ENCODE measurements at places on chromosomes 11 and 22.

GRCh38 chr11:131274233-131274632, 96.2 kb upstream of the NTM start:
- no peak for DNase-seq

DNA sequence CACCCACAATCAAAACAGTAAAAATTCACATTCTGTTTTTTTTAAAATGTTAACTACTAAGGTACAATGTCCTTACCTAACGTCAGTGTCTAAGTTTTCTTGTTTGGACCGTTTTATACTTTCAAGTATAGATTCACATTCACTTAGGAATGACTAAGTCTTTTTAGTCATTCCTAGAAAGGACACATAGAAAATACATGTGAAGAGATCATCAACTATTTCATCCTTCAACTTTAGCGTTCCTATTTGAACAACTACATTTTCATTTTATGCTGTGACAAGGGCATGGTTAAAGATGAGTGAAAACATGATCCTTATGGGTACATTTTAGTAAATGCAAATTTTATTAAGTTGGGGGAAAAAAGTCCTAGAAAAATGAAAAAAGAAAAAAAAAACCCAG, 62.8 kb downstream of the DDX10 start:
- DNase-seq, result no peak

DNA sequence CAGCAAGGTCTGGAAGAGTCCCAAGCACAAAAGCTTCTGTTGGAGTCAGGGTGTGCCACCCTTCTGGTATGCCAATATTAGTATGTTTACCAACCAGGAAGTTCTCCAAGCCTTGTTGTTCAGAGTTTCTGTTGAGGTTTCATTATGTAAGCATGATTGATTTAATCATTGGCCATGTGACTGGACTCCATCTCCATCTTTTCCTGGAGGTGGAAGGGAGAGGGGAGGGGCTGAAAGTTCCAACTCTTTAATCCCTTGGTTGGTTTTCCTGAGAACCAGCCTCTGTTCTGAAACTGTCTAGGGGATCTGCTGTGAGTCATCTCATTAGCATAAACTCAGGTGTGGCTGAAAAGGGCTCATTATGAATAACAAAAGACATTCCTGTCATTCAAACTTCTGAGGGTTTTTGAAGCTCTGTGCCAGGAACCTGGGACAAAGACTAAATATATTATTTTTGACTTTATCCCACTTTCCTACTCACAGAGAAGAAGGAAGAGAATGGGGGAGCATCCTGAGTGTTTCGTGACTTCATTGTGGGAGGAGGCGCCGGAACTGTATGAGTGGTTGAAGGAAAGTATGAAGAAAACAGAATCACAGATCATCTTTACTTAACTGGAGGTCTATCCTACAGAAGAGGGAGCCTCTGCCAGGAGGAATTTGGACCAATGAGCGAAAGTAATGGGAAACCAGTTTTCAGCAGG, 138.2 kb downstream of the NECTIN1 start:
- no peak for DNase-seq

- no peak for DNase-seq
These were observed 334.0 kb downstream of the KCNA4 start for GRCh38 chr11:29682856-29683255.

- no peak for DNase-seq
These were observed at the start of gene OSM for GRCh38 chr22:30266445-30267381. Gene OSM, minus strand, starts transcription at chr22:30266851. Its CDS starts 52 bp downstream, at chr22:30266799.

GRCh38 chr22:29481265-29482000, 1.4 kb downstream of the NEFH start:
- no peak for DNase-seq

DNA sequence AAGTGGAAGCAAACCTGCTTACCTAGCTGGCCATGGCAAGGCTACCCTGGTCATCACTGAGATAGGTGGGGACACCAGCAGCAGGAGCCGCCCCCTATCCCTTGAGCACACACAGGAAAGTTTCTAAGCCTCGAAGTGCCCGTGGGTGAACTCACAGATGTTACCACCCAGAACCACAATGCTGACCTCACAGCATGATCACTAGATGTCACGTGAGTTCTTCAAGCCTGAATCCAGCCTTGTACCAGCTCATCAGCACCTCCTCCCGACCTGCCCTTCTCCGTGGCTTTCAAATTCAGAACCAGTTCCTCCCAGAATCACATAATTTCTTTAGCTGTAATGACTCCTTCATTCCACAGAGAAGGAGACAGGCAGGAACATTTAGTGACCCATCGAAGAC, 24.7 kb upstream of the TIMP3 start:
- DNase-seq, result no peak

DNA sequence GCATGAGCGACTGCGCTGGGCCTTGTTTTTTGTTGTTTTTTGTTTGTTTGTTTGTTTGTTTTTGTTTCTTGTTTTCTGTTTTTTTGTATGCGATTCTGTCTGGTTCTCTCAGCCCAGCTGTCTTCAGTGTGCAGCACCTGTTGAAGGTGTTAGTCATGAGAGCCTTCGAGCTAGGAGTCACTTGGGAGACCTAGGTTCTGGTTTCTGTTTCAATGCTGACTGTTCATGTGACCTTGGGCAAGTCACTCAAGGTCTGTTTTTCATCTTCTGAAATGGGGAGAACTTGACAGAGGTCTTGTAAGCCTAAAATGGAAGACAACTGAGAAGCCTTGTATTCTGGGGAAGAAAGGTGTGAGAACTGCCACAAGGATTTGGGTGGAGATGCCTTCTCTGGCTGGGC, 1.8 kb downstream of the DCPS start:
- DNase-seq, result no peak

DNA sequence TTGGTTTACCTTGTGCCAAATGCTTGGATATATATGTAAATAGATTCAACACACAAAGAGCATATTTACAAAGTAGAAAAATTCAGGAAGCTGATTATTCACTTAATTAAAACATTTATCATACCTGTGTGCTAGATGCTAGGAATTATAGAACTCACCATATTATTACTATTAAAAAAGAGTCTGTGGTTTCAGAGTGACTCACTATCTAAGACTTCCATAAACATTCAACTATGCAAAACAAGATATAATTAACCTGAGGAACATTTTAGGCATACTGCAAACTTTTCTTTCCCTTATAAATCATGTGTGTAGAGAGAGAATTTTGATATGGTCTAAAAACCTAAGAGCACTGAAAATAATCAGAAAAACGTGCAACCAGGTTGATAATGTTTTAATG, 27.3 kb downstream of the CTSC start:
- DNase-seq, result no peak

DNA sequence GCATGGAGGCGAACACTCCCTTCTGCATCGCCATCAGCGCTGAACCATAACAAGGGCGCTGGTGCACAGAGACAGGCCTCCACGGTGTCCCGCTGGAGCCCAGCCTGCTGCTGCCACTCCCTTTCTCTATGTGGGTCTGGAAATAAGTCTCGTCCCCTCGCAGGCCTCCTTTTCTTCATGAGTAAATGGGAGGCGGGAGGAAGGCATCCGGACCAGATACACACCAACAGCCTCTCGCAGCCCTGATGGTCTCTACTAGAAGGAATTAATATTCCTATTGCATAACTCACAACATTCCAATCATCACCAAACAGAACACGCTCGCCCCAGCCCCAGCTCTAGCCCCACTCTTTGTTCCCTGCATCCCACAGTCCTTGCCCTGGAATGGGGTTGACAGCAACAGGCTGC, 14.9 kb downstream of the RASD2 start:
- no peak for DNase-seq

GRCh38 chr11:75323609-75324008, 27.9 kb downstream of the ARRB1 start:
- DNase-seq, result no peak

DNA sequence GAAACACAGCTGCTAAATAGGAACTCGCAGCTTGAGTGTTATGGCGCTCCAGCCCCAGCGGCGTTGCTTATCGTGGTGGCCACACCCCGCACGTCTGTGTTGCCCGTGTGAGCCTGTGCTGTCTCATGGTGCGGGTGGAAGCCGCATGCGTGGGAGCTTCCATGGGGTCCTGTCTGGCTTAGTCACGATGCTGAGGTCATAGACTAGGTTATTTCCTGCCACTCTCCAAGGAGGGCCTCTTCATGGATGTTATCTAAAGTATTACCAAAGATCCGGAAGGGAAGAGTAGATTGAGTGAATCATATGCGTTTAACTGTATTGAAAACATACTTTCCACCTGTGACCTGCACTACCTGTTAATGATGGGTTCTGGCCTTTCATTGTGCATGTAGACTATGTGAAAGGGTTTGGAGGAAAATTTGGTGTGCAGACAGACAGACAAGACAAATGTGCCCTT, 21.7 kb downstream of the CTTN start:
- no peak for DNase-seq

GRCh38 chr11:37078521-37078920, 480.5 kb upstream of the RAG2 start:
- DNase-seq, result no peak

DNA sequence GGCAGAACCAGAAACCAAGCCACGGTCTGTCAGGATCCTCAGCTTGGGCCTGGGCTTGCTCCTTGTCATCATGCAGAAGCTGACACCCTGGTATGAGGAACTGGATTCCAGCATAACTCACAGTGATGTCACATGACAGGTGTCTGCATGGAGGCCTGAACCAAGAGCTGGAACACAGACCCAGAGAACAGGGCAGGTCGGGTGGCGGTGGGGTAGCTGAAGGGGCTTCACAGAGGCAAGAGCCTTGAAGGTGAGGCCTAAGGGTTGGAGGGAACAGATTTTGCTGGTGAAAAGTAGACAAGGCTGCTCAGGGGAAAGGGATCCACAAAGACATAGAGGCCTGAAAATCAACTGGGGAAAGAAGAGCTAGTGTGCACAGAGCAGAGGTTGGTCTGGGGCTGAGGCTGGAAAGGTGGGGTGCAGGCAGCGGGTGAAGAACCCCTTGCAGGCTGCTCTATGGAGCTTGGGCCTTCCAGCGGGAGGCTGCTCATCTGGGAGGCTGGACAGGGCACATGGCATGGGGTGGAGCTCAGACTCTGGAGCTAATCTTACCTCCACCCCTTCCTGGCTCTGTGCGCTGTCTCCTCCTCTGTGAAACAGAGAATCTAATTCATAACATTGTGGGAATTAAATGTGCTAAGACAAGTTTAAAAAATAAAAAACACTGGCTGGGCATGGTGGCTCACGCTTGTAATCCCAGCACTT, 18.4 kb upstream of the RPS3 start:
- no peak for DNase-seq

DNA sequence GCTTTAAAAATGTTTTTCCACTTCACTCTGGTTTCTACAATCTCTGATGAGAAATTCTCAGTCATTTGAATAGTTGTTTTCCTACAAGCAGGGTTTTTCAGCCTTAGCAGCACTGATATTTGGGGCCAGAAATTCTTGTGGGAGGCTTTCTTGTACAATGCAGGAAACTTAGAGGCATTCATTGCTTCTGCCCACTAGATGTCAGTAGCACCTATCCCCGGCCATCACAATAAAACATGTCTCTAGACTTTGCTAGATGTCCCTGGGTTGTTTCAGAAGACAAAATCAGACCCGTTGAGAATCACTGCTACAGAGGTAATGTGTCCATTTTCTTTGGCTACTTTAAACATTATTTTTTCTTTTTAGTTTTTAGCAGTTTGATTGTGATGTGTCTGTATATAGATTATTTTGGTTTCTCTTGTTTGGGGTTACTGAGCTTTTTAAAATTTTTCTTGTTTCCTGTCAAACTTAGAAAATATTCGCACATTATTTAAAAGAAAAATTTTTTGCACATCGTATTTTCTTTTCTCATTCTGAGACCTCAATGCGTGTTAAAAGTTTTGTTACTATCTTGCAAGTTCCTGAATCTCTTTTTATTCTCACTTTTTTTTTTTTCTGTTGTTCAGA, 60.8 kb upstream of the CCDC179 start:
- DNase-seq, result no peak

GRCh38 chr11:789943-790342, at the start of gene CEND1:
Gene CEND1, minus strand, starts transcription at chr11:790090. Its CDS starts 1,514 bp downstream, at chr11:788576.
- peak; percentile 58 for DNase-seq

GRCh38 chr11:44600839-44601383, 35.4 kb downstream of the CD82 start:
- no peak for DNase-seq

Data from hypothalamus (tissue), 51 donors.